IMR-90 (cell line): ENCODE measurements at places on chromosomes 13 and 19.
A peak's percentile ranks its signal among the peaks of the same experiment; 100 is the strongest.

- no peak for DNase-seq
These were observed 58.0 kb upstream of the PDCD5 start for GRCh38 chr19:32522967-32523366.

GRCh38 chr13:25170554-25171111, 1.5 kb downstream of the AMER2 start:
- no peak for DNase-seq

DNA sequence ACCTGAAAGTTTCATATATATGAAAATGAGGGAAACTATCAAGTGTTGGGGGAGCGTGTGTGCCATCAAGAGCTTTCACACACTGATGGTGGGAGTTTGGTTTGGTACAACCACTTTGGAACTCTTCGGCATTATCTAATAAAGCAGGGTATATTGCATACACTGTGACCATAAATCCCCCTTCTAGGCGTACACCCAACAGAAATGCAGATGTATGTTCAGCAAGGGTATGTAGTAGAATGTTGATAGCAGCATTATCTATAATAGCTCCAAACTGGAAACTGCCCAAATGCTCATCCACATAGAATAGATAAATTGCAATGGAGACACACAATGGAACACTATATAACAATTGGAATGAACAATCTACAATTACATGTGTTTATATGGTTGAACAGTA, 70.8 kb downstream of the FAM216B start:
- DNase-seq, result no peak

DNA sequence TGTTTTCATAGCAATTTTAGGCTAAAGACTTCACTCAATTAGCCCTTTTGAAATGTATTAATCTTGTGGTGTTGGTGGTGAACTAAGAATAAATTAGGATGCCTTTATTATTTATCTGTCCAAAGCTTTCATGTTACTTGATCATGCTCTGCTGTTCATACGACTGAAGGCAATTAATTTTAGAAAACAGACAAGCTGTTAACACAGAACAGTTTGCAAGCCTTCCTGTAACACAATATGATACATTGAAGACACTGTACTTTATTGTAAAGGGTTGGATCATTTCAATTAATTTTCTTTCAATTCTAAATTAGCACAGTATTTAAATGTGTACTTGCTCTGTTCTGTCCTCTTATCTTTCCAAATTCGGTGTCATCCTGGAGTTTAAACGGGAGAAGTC, 794.3 kb upstream of the MIR17HG start:
- no peak for DNase-seq

- no peak for DNase-seq
These were observed 3.8 kb downstream of the ZIC2 start for GRCh38 chr13:99985241-99985874.

DNA sequence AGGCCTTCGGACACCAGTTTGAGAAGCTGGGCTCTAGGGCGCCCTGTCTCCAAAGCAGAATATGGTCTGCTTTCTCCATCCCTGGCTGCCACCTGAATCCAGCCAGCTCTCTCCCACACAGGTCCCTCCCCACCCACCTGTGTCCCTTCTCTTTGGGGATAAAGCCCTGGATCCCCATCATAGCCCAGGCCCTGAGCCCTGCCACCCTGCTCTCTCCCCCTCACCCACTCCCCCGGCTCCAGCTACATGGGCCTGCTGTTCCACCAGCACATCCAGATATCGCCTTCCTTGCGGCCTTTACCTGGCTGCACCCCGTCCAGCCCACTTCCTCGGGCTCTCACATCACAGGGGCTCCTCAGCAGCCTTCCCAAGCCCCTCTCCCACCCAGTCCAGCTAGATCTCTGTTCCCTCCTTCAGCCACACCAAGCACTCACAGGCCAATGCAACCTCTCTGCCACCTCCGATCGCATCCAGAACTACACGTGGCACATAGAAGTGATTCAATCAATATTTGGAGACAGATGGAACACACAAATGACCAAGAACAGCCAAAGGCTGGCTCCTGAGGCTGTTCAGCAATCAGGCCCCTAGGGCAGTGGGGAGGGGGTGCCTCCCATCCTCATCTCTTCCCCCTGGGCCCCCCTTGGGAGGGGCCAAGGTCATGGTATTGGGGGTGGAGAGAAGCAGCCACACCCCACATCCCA, 7.6 kb downstream of the AKT2 start:
- DNase-seq, result no peak

GRCh38 chr19:45547965-45548609, 36.5 kb downstream of the OPA3 start:
- peak; percentile 18 for DNase-seq

GRCh38 chr19:48635263-48635965, 1.8 kb downstream of the DBP start:
- no peak for DNase-seq

DNA sequence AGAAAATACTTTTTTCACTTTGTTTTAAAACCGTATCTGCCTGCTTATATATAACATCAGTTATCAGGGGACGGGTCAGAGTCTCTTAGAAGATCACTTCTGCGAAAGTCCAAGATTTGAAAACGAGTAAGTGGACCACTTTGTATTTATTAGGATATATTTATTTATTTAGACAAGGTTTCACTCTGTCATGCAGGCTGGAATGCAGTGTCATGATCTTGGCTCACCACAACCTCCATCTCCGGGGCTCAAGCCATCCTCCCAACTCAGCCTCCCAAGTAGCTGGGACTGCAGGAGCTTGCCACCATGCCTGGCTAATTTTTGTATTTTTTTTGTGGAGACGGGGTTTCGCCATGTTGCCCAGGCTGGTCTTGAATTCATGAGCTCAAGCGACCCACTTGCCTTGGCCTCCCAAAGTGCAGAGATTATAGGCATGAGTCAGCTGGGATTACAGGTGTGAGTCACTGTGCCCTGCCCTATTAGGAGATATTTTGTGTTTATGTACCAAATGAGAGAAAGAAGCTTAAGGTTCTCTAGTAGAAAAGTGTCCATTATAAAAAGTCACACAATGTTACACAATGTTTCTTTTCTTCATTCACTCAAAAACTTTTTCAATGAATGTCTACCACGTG, 39.5 kb downstream of the RASL11A start:
- DNase-seq, result peak; percentile 57

DNA sequence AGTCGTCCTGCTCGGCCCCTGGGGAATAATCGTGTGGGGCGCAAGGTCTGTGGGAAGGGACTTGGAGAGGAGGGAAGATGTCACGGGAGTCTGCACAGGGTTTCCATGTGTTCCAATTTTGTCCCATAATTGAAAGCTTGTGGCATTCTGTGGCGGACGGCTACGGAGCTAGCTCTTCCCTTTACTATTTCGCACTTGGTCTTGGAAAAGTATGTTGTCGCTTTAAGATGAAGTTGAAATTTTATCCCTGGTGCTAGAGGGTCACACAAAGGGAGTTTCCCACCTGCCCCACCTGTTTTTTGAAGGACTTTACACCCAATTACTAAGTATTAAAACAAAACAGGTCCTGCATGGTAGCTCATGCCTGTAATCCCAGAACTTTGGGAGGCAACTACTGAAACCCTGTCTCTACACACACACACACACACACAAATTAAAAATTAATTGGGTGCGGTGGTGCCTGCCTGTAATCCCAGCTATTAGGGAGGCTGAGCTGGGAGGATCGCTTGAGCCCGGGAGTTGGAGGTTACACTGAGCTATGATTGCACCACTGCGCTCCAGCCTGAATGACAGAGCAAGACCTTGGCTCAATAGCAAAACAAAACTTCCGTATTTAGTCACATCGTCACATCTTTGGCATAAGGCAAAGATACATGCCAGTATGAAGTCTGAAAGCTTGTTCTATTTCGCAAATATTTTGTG, 967 bp upstream of the TPT1 start:
- no peak for DNase-seq

GRCh38 chr13:41182231-41182630, 12.1 kb downstream of the KBTBD7 start:
- DNase-seq, result no peak

- no peak for DNase-seq
These were observed 440.4 kb downstream of the COG6 start for GRCh38 chr13:40095695-40096356.

DNA sequence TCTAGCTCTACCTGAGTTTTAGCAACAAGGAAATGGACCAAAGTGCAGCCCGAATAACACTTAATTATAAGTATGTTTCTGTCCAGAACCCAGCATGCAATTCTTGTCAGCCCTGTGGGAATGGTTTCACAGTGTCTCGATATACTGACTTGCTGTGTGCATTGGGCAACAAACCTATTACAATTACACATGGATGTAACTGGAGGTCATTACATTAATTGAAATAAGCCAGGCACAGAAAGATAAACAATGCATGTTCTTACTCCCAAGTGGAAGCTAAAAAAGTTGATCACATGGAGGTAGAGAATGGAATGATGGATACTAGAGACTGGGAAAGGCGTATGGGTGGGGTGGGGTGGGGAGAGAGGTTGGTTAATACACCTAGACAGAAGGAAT, 5.1 kb upstream of the CYP2S1 start:
- no peak for DNase-seq

DNA sequence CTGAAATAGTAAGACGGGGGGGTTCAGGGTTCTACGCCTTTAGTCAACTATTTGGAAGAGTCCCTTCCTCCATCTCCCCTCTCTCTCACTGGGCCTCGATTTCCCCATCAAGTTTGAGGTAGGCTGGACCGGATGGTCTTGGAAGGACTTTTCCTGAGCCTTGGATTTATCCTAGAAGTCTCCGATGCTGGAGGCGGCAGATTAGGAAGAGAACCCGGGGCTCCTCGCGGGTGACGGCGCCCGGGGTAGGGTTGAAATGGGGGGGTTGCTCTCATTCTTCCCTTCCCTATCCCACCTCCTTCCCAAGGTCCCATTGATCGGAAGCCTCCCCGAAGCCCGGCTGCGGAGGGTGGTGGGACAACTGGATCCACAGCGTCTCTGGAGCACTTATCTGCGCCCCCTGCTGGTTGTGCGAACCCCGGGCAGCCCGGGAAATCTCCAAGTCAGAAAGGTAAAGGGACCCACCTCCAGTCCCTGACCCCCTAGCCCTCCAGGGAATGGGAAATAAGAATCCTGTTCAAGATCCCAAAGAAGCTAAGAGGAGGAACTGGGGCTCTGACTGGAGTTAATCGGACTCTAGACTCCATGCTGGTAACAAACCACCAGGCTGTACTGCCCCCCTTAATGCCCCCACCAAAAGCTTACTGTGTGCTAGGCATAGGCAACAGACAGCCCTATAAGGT, 781 bp downstream of the QPCTL start:
- peak; percentile 57 for DNase-seq

- DNase-seq, result no peak
These were observed 47.9 kb downstream of the CAB39L start for GRCh38 chr13:49395878-49396380.

- DNase-seq, result no peak
These were observed 3.9 kb downstream of the NFIC start for GRCh38 chr19:3370214-3370720.

DNA sequence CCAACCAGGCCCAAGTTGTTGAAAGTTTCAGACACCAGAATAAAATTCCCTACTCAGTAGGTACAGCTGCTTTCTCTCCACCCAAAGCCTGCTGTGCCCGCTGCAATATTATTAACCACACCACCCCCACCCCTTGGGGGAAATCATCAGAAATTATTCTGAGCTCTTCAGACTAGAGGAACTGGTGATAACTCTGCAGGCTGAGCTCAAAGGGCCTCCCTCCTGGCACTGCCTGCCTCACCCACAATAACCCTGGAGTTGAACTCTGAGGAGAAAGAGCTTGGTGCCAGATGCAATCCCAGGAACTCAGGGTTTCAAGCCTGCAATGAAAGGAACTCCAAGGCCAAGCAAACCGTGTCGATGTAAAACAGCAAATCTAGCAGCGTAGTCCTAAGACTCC, 381.7 kb upstream of the ZNF507 start:
- DNase-seq, result no peak

GRCh38 chr13:26590951-26591350, 33.5 kb downstream of the WASF3 start:
- DNase-seq, result no peak

DNA sequence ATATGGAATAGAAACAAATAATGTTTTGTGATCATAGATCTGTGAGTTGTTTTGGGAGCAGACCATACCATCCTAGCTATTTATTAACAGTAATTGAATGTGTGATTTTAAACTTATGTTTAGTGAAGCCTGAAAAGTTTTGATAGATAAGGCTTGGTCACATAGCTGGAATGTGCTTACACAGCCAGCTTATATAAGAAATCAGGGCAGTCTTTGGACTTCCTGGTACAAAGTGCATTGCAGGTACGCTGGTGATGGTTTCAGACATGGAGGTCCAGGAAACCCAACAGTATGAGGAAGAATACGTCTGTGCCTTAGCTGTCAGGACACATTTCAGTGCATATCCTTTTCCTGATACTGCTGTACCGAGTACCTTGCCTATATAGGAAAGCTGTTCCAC, 2316.2 kb upstream of the PCDH20 start:
- DNase-seq, result no peak

DNA sequence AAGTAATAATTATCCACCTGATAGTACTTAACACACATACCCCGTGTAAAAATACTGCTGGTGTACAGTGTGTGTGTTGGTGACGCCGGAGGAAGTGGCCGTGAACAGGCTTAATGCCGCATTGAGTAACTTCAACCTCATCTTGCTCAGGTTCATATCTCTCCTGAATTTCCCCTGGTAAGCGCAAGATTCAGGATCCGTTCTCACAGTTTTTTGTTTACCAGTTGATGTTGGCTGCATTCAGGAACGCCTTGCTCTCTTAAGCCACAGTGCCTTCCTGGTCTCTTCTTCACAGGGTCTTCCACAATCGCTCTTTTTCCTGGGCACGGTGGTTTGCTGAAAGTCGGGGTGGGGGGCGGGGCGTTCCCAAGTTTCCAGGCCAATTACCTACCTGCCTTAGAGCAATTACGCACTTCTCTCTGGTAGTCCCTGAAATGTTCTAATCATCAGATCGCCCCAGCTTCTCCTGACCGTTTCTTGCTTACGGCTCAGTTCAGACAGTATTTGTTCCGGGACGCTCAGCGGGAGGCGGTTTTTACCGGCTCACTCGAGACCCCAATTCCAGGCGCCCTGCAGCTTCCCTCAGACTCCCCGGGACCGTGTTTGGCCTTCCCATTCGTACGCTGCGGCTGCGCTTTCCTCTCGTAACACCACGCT, 706 bp upstream of the DNAJC3 start:
- peak; percentile 39 for DNase-seq

- DNase-seq, result no peak
These were observed 30.3 kb upstream of the SEMA6B start for GRCh38 chr19:4589579-4590410.
